Stimulated activated CD8-positive, alpha-beta memory T cell treated with anti-CD3 and anti-CD28 coated beads, Interleukin-4, amount 100 ng/mL, for 48 hours (primary cell): ENCODE measurements at places on chromosomes 1 and 21.

DNA sequence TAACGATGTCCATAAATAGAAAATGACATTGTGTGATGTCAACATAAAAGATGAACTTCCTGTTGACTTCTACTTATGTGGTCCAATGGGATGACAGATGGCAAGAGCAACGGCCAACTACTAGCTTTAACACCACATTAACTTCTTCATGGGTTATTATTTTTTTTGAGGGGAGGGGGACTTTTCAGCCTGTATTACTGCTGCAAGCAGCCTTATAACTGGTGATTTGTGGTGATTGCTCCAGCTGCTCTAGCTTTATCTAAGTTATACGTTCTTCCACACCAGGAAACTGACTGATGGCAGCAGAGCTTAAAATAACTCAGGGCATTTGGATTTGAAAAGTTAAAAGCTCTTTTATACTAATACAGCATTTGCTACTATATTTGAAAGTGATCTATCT lies 228.8 kb upstream of the B3GALT2 start:
- DNase-seq = no peak

GRCh38 chr1:99218999-99219398 lies 45.3 kb upstream of the PLPPR4 start:
- DNase-seq = no peak

DNA sequence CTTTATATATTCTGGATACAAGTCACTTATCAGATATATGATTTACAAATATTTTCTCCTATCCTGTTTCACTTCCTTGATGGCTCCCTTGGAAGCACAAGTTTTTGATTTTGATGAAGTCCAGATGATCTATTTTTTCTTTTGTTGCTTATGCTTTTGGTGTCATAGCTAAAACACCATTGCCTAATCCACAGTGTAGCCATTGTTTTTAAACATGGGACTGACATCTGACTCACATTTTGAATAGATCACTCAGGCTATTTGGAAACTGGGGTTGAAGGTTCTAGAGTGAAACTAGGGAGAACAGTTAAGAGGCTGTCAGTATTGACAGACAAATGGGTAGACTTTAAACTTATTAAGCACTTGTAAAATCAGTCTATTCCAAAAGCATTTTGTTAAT lies 16.6 kb downstream of the AK4 start:
- DNase-seq = no peak

- no peak for DNase-seq
These were observed 65.7 kb downstream of the MAP3K21 start for GRCh38 chr1:233393084-233393840.

GRCh38 chr1:50424045-50424883 lies 1.0 kb upstream of the DMRTA2 start:
- DNase-seq = peak; percentile 40

GRCh38 chr1:219159946-219160645 lies 13.6 kb upstream of the LYPLAL1 start:
- DNase-seq = no peak

- no peak for DNase-seq
These were observed 38.3 kb upstream of the CD46 start for GRCh38 chr1:207713529-207713928.

DNA sequence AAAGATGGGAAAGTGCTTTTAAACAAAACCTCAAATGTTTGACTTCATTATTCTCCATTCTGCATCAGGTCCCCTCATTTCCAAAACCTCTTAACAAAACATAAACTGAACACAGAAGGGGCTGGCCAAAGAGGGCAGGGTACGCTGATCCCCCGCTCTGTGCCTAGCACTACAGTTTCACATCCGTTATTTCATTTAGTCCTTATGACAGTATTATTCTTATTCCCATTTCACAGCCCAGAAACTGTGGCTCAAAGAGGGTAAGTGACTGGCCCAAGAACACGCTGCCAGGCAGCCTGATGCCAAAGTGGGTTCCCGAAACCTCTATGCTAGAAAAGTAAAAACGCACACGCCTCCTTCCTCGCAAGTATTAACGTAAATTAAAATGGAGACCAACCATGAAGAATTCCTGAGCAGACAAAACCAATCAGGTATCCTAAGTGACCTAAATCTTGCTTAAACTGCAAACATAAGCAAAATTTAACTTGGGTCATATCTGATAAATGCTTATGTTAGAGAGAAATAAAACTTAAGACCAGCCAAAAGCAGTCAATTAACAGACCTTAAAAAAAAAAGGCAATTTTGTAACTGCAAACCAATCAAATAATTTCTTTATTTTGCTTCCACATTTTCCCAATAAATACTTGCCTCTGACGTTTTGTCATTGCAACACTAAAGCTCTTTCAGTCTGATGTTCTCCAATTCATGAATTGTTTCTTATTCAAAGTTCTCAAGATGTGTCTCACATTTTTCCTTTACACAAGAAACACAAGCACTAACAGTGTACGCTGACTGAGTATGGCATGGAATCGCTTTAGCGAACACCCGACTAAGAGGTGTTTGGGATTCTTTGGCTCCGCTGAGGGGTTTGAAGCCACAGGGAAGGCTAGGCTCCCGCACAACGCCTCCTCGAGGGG lies 653 bp downstream of the CASP9 start:
- DNase-seq = no peak

DNA sequence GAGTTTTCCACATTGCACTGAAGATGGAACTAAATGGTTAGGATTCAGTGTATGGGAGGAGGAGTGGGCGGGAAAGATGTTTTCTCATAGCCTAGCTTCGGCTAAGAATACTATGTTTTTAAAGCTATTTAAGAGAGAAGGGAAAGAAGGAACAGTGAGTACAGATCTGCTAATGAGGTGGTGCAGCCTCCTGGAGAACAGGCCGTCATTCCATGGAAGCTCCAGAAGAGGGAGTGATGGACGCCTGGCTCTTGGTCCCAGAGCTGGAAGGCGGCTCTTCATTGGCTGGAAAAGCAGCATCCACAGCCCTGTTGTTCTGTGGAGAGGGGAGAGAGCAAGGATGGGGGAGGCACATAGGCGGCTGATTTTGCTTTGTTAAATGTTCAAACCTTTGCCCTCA lies 6.9 kb downstream of the CAMK1G start:
- no peak for DNase-seq

DNA sequence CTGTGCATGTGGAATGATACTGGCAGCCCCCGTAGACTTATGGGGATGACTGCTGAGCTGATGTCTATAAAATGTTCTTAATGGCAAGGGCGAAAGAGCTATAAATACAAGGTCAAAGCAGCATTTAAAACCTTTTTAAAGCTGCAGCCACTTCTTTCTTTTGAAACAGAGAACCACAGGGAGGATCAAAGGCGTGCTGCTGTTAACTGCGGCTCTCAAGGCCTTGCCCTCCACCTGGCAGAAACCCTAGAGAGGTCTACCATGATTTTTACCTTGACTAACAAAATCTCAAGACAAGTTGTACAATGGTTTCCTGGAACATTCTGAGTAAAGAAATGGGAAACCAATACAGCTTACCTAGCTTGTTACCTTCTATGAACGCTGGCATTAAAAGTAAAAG lies 89.7 kb downstream of the SLC45A1 start:
- no peak for DNase-seq

- no peak for DNase-seq
These were observed 58.2 kb upstream of the FOXD3 start for GRCh38 chr1:63264161-63264560.

DNA sequence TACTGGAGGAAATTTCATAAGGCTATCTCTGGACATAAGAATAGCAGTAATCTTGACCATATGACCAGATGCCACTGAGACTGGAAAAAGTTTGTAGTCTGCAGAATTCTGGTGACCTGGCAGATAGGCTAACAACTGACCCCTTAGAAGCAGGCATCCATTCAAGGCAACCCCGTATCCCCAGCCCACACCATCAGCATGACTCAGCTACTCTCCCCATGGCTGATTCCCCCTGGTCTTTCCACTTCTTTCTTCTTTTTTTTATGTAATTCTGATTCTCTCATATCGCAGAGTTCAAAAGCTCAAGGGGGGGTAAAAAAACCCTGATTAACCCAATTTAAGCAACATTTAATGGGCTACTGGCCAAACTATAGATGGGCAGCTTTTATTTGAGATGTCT lies 243.1 kb downstream of the ZNF648 start:
- DNase-seq = no peak

DNA sequence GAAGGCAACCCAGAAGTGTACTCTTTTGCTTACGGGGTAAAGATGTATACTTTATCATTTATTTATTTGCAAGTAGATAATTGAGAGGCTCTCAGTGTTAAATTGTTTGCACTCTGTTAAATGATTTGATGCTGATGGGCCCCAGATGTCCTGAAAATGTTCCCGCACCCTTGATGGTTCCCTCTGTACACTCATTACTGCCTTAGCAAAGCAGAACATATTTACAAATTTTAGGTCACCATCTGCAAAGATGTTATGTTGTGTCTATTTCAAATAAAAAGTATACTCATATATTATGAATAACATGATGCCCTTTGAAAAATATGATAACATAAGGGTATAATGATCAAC lies 240.5 kb upstream of the SNX7 start:
- no peak for DNase-seq

DNA sequence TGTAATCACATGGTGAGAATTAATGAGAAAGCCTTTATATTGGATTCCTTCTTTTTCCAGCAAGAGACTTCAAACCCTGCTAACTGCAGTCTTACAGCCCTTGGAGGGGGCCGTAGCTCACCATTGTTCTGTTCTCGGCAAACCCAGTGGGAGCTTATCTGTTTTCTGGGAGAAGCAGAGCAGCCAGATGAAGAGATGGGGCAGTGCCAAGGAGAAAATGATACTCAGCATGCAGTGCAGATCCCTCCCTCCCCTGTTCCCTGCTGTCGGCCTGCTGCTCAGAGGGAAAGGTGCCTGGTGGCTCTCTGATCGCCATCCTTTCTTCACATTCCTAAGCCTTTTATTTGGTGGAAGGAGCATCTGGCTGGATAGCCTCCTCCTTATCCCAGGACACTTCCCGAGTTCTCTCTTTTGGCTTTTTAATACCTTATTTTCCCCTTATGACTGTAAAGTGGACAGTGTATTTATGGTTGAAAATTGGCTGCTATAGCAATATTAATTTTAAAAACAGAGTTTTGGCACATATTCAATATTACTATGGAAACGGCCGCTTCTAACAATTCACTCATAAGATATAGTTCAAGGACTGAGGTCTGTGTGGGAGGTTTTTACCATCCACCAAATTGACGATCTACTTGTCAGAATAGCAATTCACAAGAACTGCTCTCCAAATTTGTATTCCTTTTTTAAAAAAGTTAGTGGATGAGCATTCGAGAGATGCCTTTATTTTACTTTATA lies 203.4 kb downstream of the CRB1 start:
- DNase-seq = no peak

- DNase-seq = no peak
These were observed 30.2 kb upstream of the CLDN14 start for GRCh38 chr21:36509973-36510664.

DNA sequence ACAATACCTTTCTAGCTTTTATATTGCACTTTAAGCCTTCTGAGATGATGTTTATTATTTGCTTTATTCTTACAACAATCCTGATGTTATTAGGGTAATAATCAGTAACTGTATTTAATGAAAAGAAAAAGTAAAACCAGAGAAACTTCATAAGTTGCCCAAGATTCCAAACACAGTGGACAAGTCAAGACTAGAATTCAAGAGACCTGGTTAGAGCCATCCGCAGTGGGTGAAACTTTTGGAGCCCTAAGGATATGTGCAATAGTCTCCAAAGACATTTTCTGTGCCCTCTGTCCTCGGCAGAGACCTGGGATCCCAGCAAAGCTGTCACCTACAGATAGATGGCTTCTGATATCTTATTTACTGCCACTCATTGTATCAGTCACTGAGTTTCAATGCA lies 106.8 kb upstream of the DPT start:
- DNase-seq = no peak

DNA sequence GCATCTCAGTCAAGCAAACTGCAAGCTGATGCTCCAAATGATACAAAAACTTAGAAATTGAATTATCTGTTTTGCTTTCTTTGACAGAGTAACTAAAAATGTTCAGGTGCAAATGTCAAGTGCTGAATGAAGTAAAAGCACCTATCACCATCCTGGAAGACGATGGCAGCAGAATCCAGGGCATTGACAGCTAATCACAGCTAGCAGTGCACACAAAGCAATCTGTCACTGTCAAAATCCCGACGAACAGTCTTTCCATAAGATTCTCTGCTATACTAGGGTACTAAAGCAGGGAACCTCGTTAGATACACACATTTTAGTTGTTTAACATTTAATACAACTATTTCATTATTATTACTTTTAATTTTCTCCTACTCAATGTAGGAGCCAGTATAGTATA lies 233.3 kb downstream of the BRINP3 start:
- no peak for DNase-seq

- DNase-seq = no peak
These were observed 39.2 kb upstream of the RGS21 start for GRCh38 chr1:192277635-192278034.

GRCh38 chr1:59732214-59732955 lies 82.4 kb upstream of the HOOK1 start:
- no peak for DNase-seq

GRCh38 chr1:93814059-93814794 lies 64.8 kb downstream of the DNTTIP2 start:
- DNase-seq = peak; percentile 65

DNA sequence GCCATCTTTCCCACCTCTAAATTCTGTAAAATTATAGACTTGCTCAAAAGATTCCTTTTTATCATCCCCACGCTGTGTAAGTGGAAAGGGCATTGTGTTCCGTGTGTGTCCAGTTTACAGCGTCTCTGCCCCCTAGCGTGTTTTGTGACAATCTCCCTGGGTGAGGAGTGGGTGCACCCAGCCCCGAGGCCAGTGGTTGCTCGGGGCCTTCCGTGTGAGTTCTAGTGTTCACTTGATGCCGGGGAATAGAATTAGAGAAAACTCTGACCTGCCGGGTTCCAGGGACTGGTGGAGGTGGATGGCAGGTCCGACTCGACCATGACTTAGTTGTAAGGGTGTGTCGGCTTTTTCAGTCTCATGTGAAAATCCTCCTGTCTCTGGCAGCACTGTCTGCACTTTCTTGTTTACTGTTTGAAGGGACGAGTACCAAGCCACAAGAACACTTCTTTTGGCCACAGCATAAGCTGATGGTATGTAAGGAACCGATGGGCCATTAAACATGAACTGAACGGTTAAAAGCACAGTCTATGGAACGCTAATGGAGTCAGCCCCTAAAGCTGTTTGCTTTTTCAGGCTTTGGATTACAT lies 61.9 kb downstream of the POFUT2 start:
- no peak for DNase-seq

GRCh38 chr1:220448217-220448616 lies 79.7 kb upstream of the MARK1 start:
- no peak for DNase-seq

GRCh38 chr21:44845418-44846223 lies 27.8 kb upstream of the SUMO3 start:
- DNase-seq = peak; percentile 78
